ENCODE measurements at places on chromosomes 16 and 17.

- no peak for DNase-seq
Measured at GRCh38 chr16:887846-888245, 82.9 kb downstream of the LMF1 start.

GRCh38 chr16:82672676-82673075, 45.9 kb downstream of the CDH13 start:
- no peak for DNase-seq

DNA sequence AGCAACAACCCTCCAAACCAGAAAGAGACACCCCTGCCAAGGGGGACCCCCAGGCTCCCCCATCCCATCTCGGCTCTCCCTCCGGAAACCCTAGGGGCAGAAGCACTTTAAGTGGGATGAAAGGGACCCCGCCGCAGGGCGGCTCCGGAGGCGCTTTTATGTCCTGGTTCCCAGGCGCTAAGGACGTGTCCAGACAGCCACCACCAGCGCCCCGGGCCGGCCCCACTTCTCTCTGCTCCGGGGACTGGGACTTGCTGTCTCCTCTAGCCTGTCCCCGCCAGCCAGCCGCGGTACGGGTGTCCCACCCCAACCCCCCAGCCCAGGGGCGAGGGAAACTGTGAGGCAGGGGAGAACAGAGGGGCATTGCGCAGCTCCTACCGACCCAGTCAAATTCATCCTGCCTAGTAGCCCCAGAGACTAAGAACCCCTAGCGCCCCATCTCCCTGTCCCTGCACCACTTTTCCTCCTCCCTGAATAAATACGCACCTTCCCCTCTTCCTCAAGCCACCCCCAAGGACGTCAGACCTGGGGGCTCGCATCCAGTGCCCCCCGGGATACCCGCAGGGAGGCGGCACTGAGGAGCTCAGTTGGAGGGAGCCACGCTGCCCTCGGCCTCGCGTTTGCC, 4.1 kb downstream of the SP6 start:
- no peak for DNase-seq

DNA sequence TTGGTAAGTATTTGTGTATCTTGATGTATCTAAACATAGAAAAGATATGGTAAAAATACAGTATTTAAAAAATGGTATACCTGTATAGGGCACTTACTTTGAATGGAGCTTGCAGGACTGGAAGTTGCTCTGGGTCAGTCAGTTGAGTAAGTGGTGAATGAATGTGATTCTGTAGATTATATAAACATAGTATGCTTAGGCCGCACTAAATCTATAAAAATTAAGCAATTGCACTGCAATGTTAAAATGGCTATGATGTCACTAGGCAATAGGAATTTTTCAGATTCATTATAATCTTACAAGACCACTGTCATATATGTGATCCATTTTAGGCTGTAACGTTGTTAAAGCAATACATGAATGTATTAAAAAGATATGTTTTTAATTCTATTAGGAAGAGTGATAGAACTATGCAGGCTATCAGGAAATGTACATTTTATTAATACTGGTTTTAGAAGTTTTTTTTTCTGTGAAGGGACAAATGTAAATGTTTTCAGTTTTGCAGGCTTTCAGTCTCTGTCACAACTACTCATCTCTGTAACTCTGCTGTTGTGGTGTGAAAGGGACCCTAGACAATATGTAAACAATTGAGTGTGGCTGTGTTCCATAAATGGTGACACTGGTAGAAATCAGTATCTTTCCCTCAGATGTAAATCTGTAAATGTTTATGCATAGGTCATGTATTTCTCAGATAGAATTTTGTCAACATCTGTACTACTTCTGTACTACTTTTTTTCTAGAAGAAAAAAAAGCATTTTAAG, 10.5 kb downstream of the CBFB start:
- DNase-seq, result no peak

GRCh38 chr17:64441772-64442540, 7.0 kb upstream of the MILR1 start:
- no peak for DNase-seq

DNA sequence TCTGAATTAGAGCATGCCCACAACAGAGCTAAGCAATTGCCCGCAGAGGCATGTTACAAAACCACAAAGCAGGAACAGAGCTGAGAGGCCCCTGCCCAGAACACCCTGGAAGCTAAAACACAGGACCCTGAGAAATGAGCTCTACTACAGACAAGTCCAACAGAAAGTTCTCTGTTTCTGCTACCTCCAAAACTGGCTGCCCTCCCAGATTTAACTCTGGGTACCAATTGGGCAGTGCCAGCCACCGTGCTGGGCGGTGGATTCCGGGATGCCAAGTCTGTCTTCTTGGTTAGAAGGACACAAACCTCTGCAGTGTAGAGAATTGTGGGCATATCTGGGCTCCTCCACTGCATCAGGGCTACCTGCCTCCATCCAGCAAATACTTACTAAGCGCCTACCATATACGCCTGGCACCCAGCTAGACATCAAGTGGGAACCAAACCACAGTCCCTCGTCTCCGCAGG, 1.0 kb downstream of the CMTM4 start:
- peak; percentile 22 for DNase-seq

GRCh38 chr17:48609759-48610281, 997 bp downstream of the HOXB7 start:
- DNase-seq, result peak; percentile 73

GRCh38 chr17:32944248-32945020, 16.5 kb downstream of the TMEM98 start:
- no peak for DNase-seq

DNA sequence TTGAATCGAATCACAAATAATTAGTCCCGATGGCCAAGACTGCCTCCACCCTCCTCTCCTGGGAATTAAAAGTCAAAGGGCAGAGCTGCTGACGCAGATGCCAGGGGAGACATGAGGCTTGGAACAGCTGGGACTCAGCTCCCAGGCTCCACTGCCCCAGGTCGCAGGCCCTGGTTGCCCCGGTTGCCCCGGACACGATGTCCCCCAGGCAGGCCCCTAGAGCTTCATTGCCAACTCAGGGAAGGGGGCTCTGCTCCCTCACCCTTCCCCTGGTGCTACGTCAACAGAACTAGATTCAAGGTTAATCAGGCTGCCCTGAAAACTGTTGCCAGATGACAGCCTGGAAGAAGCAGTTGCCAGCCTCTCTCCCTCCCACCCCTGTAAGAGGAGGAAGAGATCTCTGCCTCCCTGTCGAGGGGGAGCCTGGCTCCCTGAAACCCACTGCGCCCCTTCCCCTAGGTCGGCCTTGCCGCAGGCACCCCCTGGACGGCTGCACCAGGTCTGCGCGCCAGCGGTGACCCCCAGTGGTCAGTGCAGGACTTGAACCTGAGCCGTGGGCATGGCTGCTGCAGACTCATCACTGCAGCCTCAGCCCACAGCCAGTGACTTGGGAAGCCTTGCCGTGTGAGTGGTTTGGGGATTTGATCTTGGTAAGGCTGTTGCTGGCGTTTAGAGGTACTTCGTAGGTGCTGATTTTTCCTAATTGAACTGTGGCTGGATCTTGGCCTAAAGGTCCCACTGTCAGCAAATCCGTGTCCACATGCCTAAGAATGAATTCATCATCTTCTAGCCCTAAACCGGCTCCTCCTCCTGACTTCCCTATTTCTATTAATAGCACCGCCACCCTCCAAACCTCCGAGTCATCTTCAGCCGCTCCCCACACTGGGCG, 84.1 kb upstream of the TOB1 start:
- peak; percentile 84 for DNase-seq

GRCh38 chr17:32150358-32150757, 8.1 kb downstream of the RHOT1 start:
- DNase-seq, result no peak

- no peak for DNase-seq
Measured at GRCh38 chr17:34366529-34367107, 3.6 kb upstream of the CCL1 start.

DNA sequence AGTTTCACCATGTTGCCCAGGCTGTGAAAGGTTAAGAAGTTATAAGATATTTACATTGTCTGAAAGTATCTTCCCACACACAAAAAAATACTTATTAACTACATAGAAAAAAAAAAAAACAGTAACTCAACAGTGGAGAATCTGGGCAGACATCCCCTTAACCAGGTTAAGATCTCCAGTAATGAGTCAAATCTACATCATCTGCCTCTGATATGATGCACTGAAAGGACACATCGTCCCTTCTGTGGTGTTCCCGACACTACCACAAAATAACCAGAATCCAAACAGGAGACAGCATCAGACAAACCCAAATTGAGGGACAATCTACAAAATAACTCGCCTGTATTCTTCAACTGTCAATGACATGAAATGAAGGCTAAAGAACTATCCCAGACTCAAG, 40.0 kb downstream of the CMTM4 start:
- no peak for DNase-seq

DNA sequence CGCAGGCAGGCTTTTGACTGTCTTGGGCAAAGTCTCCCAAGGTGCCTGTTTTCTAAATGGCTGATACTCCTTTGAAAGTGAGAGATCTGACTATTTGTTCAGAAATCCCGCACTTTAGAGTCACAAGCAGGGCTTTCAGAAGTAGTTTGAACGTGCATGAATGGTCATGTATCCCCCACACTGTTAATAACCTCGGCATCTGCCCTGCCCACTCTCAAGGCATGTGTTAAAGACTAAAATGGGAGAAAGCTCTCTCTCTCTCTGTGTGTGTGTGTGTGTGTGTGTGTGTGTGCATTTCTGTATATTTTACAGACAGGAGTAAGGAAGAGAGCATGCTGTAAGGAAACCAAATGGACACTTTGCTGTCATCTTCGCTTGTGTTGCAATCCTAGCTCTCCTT, 163.7 kb downstream of the MAF start:
- no peak for DNase-seq

GRCh38 chr17:31687505-31688126, 171.4 kb downstream of the COPRS start:
- DNase-seq, result no peak

DNA sequence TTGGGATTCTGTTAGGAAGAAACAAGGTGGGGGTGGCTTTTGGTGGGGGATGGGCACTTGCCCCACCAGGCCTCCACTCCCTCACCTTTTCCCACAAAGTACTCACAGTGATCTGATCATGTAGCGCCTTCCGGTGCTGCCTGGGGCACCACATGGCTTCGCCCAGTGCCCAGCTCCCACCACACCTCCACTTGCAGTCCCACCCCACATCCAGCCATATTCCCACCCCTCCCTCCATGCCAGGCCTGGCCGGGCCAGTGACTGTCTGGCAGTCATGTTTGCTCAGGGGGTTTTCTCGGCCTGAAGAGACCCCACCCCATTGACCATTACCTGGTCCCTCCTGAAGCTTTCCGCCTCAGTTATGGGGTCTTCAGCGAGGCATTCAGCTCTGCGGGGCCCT, 201.5 kb downstream of the SPECC1 start:
- DNase-seq, result no peak

DNA sequence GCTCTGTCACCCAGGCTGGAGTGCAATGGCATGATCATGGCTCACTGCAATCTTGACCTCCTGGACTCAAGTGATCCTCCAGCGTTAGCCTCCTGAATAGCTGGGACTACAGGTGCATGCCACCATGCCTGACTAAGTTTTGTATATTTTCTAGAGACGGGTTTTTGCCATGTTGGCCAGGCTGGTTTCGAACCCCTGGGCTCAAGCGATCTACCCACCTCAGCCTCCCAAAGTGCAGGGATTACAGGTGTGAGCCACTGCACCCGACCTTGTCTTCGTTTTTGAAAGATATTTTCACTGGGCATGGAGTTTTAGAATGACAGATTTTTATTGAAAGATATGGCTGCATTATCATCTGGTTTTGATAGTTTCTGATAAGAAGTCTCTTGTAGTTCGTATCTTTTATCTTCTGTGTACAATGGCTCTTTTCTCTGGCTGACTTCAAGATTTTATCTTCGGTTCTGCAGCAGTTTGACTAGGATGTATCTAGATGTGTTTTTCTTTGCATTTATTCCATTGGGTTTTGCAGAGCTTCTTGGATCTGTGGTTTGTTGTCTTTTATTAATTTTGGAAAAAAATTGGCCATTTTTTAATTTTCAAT, 14.6 kb downstream of the ADGRG5 start:
- DNase-seq, result no peak

GRCh38 chr16:29028457-29029167, 43.8 kb downstream of the LAT start:
- DNase-seq, result no peak

GRCh38 chr16:853981-854807, 53.7 kb upstream of the GNG13 start:
- no peak for DNase-seq

- peak; percentile 28 for DNase-seq
Measured at GRCh38 chr16:84218176-84218823, 21.5 kb downstream of the KCNG4 start.

GRCh38 chr16:85088570-85089199, 23.6 kb downstream of the CIBAR2 start:
- no peak for DNase-seq

DNA sequence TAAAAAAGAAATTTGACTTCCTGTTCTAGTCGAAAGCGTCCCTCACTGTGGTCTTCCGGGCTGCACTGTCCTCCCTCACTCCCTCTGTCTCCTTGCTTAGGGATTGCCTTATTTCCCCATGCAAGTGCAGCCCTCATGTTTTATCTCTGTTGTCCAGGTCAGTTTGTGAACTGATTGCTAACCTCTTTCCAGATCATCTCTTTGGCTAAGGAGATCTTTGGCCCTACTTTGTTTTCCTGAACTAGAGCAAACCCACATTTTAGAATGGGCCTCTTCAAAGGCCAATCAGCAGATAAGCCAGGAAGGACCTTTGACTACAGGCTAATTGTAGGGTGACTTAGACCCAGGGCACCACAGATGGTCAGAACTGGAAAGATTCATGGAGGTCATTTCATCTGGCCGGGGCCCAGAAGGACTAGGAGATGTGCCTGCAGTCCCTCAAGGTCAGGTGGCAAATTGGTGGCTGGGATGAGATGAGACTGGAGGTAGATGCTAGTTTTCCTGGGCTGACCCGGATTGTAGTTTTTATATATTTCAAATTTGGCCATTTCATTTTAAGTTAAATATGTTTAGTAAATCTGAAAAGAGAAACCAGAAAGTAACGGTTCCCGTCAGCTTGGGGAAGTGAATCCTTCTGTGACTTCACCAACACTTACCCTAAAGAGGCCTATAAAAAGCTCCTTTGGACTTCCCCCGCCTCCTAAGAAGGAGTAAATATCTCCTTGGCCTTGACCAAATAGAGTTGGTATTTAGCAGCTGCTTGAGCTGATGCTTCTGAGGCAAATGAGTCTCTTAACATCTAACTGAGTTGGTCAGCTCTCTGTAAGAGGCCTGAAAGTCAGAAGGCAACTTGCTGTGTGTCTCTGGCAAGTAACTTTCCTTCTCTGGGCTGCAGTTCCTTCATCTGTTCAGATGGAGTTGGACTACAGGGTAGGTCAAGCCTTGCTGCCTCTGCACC, 6.2 kb upstream of the SLC25A19 start:
- no peak for DNase-seq

DNA sequence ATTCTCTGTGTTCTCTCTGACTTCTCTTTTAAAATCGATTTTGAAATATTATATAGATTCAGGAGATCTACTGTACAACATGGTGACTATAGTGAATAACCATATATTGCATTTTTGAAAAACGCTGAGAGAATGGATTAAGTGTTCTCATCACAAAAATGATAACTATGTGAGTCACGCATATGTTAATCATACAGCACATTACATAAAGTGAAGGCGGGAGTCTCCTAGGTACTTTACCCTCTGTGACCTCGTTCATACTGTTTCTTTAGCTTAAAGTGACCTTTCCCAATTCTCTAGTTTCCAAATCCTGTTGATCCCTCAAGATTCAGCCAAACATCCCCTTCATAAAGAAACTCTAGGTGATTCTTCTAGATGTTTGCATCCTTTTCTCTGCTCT, 3.1 kb upstream of the KRTAP3-2 start:
- no peak for DNase-seq
